ENCODE measurements at places on chromosomes 11 and 22. TPM values are rescaled to one million over a fixed set of nuclear protein-coding genes. Genes with fewer than 3 reads are reported as not detected.

OR52N4 gene
- not detected for polyA plus RNA-seq

ABCC8 gene
- 0.53 TPM for polyA plus RNA-seq

HDHD5 gene
- polyA plus RNA-seq = 34.2 TPM

FOLH1 gene
- 21.8 TPM for polyA plus RNA-seq

F2 gene
- polyA plus RNA-seq = 0.19 TPM

TMEM86A gene
- polyA plus RNA-seq = 8.3 TPM

ACR gene
- 0.77 TPM for polyA plus RNA-seq

OR52I1 gene
- polyA plus RNA-seq = not detected

KCTD14 gene
- polyA plus RNA-seq = 13.8 TPM

DNA sequence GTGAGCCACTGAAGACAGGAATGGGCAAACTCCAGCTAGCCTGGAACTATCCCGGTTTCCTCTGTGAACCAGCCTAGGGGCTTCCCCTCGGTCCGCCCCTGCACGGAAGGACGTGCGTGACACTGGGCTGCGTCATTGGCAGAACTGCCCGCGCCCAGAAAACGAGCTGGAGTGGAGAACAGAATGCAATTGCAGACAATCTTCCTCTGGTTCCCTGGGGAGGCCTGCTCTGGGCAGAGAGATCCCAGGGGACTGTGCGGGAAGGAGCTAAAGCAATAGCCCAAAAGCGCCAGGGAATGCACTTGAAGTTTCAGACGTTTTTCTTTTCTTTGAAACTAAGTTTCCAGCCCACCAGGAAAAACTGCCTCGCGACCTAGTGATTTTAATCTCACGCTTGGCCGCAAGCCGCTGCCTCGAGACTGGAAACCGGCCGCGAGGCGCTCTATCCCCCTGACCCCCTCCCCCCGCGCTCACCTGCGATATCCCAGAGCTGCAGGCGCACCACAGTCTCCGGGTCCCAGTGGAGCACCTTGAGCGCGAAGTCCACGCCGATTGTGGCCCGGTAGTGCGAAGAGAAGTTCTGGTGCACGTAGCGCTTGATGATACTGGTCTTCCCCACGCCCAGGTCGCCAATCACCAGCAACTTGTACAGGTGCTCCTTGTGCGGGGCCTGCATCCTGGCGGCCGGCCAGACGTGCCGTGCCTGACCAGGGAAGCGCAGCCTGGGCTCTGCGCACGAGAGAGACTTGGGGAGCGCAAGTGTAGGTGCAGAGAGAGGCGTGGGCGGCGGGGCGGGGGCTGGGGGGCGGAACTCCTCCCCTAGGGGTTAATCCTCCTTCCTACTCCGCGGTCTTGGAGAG, at the start of gene RAB38:
TSS of gene RAB38 (minus strand) at position 735 of the 860 bp plus-strand sequence. CDS start at position 676, 59 bp downstream.
- DNase-seq = peak; percentile 58

- no peak for DNase-seq
These were observed 12.4 kb upstream of the NAP1L4 start for GRCh38 chr11:3004481-3004880.

GRCh38 chr11:112267188-112267591, 6.5 kb upstream of the PLET1 start:
- DNase-seq = no peak

- no peak for DNase-seq
These were observed 65.6 kb downstream of the IGLL1 start for GRCh38 chr22:23514322-23515038.

GRCh38 chr11:78290293-78291176, 101.8 kb downstream of the USP35 start:
- no peak for DNase-seq

- no peak for DNase-seq
These were observed 195.5 kb upstream of the SORL1-AS1 start for GRCh38 chr11:121648306-121648705.

GRCh38 chr11:34783816-34784317, 132.3 kb downstream of the APIP start:
- DNase-seq = no peak

GRCh38 chr11:10908215-10908951, 50.5 kb upstream of the ZBED5 start:
- no peak for DNase-seq

DNA sequence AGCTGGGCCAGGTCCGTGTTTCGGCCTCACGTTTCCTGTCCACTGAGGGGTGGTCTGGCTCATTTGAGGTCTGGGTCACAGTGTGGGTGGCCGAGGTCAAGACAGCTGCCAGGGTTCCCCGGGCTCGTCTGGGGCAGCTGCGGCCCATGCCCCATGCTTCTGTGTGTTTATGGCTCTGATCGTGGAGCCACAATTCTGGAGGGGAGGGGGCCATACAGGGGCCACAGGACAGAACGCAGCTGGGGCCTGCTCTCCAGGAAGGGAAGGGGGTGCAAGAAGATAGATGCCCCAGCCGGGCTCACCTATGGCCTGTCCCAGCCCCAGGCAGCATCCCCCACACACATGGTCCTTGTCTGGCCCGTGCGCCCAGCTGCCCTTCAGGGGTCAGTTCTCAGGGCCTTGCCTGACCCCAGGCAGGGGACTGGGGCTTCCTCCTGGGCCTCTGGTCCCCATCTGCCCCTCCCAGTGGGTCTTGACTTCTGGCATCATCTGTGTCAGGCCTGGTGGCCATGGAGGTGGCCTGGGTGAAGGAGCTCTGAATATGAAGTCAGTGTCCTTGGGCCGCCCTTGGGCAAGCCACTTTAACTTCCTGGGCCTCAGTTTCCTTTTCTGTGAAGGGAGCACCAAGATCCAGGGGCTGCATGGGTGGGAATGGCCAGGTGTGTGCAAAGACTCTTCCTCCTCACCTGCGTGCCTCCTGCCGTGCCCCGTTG, 8.4 kb downstream of the TSPAN32 start:
- no peak for DNase-seq

DNA sequence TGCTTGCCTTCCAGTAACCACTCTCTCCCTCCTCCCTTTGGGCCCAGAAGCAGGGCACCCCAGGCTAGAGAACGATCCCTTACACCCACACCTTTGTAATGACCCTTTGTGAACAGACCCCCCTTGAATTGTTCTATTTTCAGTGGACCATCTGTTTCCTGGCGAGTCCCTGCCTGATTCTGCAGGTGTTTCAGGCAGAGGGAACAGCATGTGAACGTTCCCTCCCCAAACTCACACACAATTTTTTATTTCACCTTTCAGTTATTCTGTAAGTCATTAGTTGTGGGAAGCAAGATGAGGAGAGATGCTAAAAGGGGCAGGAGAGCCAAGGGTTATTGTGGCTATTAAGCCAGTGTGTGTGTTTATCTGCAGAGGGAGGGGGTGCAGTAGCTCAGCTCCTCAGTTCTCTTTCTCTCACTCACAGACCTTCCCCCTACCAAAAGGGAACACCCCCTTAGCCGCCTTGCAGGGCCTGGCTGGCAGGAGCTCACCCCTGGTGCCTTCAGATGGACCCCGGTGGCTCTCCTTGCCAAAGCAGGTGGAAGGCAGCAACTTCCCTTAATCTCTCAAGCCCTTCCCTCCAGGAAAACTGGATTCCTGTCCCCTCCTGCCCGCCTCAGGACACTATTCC, 64.8 kb upstream of the SPON1 start:
- no peak for DNase-seq

DNA sequence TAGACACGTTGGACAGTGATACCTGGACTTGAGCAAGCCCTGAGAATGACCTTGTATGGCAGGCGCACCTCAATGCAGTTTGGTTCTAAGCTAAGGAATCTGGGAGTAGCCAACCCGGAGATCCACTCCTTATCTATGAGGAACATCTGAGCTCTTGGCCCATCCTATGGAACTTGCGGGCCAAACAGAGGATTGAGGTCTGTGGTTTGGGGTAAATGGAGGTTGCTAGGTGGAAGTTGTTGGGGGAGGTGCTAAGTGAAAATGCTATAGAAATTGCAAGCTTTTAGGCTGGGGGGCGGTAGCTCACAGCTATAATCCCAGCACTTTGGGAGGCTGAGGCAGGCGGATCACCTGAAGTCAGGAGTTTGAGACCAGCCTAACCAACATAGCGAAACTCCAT, 8.9 kb downstream of the GDPD5 start:
- no peak for DNase-seq

DNA sequence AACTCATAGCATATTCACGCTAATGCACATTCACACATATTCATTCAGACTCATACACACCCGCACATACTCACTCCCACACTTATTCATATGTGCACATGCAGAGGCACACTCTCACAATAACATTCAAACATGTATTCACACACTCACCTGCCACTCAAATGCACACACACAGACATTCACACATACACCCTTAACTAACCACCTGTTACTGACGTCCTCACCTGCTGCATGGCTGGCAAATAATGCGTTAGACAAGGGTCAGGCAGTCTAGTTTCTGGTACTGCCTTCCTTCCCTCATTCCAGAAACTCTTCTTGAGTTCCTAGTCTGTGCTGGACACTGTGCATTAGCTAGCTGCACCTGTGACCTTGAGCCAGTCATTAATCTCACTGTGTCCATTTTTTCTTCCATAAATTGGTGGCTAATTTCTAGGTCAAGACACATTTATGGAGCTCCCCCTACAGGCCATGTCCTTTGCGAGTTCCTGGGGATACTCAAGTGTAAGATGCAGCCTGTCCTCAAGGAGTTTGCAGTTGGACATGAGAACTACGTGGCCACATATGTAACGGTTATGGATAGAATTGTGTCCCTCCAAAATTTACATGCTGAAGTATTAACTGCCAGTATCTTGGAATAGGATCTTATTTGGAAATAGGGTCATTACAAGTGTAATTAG, 34.5 kb upstream of the SEZ6L start:
- DNase-seq = no peak

DNA sequence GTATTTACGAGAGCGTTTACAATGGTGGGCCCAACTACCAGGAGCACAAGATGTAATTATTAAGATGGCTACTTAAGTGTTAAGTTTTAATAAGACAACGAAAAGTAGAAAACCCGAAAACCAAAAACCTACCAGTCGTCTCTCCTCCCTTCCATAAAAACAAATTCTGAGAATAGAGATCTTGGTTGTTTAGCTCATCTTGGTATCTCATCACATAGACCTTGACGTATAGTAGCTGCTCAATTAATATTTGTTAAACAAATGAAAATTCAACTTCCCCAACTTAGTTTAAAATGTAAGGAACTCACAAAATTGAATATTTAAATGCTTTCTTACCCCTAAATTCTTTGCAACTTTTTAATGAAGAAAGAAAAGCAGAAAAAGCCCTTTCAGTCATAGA, 669 bp downstream of the KDM4D start:
- no peak for DNase-seq

DNA sequence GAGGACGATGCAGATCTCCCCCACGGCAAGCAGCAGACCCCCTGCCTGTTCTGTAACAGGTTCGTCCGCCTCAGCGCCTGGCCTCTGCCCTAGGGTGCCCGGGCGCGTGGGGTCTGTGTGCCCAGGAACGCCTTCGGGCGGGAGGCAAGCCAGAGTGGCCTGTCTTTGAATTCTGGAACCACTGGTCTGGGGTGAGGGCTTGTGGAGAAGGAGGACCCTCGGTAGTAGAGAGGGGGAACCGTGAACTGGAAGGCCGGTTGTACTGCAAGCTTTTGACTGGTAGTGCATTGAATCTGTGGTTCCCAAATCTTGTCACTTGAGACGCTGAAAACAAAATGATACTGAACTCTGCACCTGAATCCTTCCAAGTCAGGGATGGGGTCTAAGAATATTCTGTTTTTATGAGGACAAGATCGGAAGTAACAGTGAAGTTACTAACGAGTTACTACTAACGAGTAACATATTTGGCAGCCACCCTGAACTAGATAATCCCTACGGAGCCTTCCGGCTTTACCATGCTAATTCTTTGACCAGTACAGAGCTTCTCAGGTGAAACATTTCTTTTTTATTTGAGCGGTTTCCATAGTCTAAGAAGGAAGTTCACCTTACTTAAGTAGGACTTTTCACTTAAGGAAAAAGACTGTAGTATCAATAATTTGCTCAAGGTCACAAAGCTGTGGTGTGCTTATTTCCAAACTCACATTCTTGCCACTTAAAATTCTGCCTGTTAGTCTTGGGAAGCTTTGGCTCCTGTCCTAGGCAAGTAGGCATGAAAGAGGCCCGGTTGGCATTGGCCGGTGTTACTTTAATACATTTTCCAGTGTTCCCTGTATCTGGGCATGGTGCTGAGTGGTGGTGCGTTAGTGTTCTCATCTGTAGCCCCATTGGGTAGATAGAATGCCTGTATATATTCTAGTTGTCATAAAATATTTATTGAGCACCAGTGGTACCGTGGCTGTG, 860 bp downstream of the PRMT3 start:
- no peak for DNase-seq

Data from right renal pelvis (tissue), 4 donors.